ENCODE measurements at places on chromosomes 7 and 10.
A peak's percentile ranks its signal among the peaks of the same experiment; 100 is the strongest.

DNA sequence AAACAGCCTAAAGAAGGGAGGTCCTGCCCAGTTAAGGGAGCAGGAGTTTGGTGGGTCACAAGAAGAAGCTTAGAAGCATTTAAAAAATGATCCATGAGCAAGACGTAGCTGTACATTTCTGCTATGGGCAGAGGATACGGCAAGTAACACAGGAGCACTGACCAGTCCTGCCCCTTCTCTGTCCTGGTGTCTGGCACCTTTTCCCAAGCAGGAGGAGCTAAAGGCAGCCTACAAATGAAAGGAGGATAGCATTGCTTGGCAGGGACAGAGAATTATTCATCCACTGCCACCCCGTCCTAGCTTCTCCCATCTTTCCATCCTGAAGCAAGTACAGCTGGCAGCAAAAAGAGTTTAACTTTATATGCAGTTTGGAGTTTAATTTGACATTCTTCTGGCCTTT is 1077.6 kb downstream of the TYW1 start:
- DNase-seq: no peak

DNA sequence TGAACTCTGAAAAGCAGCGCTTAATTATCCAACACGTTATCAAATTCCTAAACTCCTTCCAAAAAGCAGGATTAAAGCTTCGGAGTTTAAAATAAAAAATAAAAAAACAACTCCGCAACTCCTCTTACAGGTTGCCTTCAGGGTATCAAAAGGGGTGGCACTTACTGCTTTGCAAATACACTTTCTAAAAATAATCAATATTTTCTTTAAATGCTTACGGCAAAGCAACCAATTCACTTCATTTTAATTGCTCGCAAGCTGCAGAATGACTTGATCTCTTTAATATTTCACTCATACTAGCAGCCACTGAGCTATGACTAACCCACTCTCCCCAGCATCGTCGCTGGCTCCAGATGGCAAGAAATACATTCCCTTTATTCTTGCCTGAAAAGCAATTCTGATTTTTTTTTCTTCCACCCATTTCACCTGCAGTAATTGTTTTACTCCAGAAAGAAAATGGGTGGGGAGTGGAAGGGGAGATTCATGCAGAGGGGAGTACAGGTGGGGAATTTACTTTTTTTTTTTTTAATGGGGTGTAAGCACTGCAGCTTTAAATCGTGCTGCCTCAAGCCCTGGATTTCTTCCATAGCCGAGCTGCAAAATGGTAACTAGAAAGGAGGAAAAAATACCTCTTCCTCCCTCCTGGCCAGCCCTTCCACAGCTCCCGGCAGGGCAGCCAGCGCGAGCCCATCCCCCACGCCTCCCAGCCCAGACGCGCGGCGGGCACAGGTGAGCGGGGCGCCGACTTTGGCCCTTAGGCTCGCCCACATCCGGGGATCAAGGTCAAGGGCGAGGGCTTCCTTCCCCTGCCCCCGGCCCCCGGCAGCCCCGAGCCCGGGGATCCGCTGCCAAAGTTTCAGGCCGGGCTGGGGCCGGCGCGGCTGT is 54.2 kb upstream of the FHIP2A start:
- no peak for DNase-seq

DNA sequence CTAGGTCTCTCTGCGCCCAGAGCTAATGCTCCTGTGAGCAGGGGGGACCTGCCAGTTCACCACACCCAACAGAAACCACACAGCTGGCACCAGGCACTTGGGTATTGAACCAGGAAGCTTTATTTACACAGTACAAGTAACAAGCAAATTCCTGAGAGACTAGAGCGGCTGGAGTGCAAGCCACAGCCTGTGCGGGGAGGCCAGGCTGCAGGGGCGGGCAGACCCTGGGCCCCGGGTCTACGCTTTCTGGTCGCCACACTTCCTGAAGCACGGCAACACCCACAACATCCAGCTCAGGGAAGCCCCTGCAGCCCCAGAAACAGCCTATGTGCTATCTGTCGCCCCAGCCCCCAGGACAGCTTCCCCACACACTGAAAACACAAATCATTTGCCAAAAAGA is 125.0 kb downstream of the FAM53B start:
- peak; percentile 93 for DNase-seq

- DNase-seq: peak; percentile 29
These were observed 38.1 kb downstream of the ELMO1 start for GRCh38 chr7:37410305-37411229.

DNA sequence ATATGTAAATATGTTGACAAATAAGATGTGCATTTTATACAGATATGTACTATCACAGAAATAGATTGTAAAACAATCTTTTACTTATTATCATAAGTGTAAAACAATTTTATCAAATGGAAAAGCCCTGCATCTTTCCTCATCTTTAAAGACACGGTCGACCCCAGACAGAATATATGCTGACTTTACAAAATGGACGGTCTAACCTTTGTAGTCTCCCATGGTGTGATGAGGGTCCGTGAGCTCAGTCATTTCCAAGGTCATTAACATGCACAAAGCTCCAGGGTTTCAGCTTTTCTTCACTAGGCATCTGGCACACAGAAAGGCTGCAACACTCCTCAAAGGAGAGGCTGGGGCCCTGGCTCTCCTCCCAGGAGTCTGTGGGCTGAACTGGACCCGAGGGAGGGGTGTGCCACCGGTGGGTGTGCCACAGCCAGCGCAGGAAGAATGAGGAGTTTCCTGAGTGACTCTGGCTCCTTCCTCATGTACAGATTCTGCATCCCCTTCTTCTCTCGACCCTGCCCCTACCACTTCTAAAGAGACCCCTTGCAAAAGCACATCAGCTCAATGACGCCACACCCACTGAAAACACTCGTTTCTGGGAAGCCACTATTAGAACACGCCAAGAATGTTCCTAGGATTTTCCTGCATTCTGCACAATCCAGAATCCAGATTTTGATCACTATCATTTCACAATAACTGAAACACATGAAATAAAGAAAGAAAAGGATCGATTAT is 26.2 kb upstream of the ABLIM1 start:
- no peak for DNase-seq

DNA sequence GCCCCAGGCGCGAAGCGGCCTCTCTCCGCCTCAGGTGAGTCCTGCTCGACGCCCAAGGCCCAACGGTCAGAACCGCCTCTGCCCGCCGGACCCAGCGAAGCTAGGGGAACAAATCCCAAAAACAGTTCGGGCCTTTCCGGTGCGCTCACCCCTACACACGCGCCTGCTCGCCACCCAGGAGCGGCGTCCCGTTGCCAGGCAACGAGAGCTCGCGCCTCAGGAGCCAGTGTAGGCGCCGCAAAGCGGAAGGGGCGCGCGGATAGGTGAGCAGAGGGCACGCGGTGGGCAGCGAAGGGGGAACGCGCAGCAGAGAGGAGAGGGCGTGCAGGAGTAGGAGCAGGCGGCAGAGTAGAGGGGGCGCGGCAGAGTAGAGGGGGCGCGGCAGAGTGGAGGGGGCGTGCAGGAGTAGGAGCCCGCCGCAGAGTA is at the start of the genes DYDC1 and DYDC2:
Gene DYDC1, minus strand, starts transcription at position 193 of the 426 bp plus-strand sequence. CDS start 4,154 bp downstream, outside the sequence.
Gene DYDC2, plus strand, starts transcription at position 219 of the 426 bp plus-strand sequence. CDS start 5,663 bp downstream, outside the sequence.
- peak; percentile 35 for DNase-seq

Data from NB4 (cell line).